ENCODE measurements at places on chromosomes 3 and 15.

GRCh38 chr3:157115069-157116006 lies 44.6 kb downstream of the CCNL1 start:
- no peak for DNase-seq

GRCh38 chr3:101725194-101725889 lies 928 bp downstream of the CEP97 start:
- peak; percentile 6 for DNase-seq

GRCh38 chr3:50160561-50160983 lies 5.4 kb downstream of the SEMA3F start:
- no peak for DNase-seq

DNA sequence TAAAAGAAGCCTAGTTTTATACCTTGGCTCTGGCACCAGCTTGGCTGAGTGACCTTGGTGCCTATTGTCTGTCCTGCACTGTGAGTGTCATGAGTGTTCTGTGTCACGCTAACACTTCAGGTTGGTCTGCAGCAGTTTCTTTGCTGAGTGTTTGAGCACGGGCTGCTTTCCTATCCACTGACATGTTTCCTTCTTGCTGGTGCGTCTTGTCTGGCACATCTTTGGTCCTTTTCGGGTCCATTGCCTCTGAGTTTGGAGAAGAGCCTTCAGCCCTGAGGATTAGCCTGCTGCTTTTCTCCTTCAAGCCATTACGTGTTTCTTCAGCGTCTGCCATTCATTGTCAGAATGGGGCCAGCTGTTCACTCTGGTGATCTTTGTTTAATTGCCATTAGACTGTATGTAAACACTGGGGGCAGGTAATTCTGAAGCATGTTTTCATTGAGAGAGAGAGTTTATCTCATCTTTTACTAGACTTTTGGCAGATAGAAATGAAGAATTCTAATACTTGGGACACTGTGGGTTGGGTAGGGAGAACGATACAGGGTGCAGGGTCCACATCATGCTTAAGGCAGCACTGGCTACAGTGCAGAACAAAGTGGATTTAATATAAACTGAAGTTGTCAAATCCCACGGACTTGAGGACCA lies 55.5 kb downstream of the LRRC28 start:
- no peak for DNase-seq

GRCh38 chr15:57567891-57568290 lies 23.8 kb upstream of the MYZAP start:
- no peak for DNase-seq

DNA sequence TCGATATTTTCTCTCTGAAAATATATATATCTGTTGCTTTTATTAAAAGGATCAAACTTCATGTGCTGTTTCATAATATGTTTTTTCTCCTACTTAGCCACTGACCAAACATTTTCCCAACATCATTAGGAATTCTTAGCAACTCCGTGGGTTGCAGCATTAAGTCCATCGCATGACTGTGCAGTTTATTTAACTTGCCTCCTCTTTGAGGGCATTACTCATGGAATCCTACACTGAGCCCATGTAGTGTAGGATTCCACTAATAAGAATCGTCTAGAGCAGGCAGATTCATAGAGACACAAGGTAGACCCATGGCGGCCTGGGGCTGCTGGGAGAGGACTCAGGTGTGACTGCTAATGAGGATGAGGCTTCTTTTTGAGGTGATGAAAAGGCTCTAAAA lies 49.3 kb downstream of the CMTM6 start:
- DNase-seq, result peak; percentile 66

DNA sequence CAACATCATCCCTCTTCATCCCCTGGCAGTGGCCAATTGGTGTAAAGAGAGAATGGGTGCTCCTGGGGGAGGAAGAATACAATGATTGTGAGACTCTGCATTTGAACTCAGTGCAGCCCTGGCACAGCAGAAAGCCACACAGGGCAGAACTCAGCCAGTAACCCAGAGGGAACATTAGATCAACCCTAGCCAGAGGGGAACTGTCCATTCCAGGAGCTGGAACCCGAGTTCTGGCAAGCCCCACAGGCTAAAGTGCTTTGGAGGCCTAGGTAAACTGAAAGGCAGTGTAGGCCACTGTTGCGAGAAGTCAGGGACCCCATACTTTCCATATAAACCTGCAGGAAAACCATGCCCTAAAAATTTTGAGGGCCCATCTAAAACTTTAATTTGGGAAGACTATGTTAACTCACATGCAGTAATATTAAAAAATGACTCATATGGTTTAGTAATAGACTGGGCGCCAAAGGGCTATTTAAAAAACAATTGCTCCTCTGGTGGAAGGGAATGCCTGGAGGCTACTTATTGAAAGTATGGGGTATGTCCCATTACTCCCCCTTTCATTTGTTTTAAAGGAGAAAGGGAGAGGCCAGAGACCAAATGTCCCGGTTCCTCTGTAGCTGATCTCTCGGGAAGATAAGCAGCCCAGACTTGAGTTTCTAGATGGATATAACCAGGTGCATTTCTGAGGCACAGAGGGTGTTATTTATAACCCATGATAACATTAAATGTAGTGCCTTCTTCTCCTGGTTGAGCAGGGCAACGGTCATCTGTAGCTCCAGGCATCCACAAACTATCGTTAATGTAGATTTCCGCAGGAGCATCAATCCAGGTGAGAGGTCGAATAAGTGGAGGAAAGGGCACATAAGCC lies 5.8 kb upstream of the RAD51 start:
- no peak for DNase-seq

DNA sequence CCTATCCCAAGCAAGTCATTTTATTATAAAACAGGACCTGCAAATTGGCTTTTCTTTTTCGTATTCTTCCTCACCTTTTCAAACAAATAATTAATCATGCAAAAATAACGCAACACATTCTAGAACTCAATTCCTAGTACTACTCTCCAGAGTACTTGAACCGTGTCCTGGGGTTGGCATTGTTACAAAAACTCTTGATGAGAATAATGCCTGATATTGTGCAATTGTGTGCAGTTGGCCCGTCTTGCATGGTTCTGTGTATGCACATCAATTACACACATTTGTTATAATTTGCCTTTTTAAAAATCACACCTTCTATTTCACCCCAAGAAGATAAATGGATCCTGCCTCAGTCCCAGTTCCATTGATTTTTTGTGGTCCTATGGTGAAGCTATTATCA lies 205.4 kb downstream of the EPHB1 start:
- no peak for DNase-seq

- DNase-seq, result no peak
These were observed 40.5 kb downstream of the KLF13 start for GRCh38 chr15:31367021-31367729.

- DNase-seq, result no peak
These were observed 11.7 kb upstream of the MRPS22 start for GRCh38 chr3:139332092-139332491.

DNA sequence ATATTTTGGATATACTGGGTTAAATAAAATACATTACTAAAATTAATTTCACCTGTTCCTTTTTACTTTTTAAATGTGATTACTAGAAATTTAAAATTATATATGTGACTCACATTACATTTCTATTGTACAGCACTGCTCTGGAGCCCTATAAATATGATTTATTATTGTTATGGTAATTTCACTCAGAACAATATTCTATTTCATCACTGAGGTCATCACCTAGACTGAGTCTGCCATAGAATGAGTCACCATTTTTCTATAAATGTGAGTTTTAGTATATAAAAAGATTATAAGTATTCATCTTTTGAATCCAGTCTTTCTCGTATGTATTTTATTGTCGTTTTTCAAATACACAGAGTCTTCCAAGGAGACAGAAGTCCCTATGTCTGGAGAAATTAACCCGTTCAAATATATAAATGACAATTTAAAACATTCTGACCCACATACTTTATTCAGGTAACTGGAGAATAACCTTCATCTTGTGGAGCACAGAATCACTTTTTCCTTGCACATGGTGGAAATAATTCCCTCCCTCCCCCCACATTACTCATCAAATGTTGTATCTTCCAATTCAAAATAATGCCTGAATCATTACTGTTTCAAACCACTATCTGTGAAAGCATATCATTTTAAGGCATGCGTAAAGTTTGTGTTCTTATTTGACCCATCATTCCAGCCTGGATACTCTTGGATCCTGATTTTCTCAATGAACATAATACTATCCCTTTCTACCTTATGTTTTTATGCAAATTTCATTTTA lies 30.0 kb downstream of the CHST14 start:
- peak; percentile 24 for DNase-seq

GRCh38 chr3:13166243-13167063 lies 93.2 kb upstream of the IQSEC1 start:
- no peak for DNase-seq

DNA sequence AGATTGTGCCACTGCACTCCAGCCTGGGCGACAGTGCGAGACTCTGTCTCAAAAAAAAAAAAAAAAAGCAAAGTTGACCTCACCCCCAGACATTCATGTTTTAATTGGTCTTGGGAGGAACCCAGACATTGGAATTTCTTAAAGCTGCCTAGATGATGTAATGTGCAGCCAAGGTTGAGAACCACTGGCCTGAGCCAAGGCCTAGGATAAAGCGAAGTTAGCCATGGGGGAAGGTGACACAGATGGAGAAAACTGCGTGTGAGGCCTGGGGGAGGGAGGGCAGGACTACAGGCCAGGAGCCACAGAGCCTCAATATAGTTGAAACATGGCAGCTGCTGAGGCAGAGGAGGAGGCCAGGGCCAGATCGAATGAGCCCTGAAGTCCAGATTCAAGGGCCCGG lies 21.0 kb downstream of the GLB1 start:
- DNase-seq, result peak; percentile 78

DNA sequence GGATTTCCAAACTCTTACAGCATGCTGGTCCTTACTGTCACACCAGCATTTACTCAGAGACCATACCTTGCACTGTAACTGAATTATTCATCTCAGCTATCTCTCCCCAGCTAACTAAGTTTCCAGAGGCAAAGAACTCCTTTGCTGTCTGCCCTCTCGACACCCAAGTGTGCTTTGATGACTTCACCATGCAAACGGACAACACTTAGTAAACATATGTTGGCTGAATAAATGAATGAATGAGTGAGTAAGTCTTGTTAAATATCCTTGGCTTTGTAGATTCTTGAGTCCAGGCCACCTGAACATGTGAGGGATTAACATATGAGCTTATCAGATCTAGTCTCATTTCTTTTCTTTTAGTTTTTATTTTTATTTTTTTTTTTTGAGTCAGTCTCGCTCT lies 138.2 kb downstream of the PLD1 start:
- DNase-seq, result no peak

DNA sequence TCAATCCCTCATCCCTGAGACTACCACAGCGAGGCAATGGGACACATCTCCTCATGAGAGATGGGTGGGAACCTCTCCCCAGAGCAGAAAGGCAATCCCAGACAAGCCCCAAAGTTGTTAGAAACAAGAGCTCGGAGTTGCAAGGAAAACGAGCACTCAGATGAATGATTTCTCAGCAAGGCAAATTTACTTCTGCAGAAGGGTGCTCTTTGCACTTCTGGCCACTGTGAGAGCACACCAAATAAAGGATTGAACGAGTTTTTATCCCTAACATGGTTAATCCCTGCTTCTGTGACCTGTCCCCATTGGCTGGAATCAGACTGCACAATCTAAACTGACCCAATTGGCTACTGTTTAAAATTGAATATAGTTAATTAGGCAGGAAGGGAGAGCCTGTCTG lies 339.1 kb upstream of the POU1F1 start:
- no peak for DNase-seq

DNA sequence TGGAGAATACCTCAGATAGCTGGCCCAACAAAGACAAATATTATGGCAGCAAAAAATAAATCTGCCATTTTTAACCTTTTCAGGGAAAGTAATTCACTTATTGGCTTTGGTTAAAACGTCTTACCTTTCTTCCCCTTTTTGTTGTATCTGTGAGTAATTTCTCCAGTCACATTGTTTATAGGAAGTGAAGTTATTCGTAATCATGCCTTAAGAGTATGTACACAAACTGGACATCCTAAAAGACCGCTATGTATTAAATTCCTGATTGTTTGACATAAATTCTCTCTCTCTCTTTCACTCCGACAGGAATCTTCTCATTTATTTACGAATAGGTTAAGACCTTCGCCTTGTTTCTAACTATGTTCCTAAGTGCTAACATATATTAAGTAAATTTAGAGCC lies 474.0 kb downstream of the MECOM start:
- DNase-seq, result no peak

- DNase-seq, result no peak
These were observed 42.0 kb upstream of the ATP2B2 start for GRCh38 chr3:10547413-10547812.

GRCh38 chr3:29440413-29441305 lies 159.8 kb downstream of the RBMS3 start:
- DNase-seq, result peak; percentile 42

- no peak for DNase-seq
These were observed 178.3 kb downstream of the ALCAM start for GRCh38 chr3:105545051-105545450.

GRCh38 chr3:144241404-144241803 lies 269.8 kb downstream of the DIPK2A start:
- DNase-seq, result no peak

DNA sequence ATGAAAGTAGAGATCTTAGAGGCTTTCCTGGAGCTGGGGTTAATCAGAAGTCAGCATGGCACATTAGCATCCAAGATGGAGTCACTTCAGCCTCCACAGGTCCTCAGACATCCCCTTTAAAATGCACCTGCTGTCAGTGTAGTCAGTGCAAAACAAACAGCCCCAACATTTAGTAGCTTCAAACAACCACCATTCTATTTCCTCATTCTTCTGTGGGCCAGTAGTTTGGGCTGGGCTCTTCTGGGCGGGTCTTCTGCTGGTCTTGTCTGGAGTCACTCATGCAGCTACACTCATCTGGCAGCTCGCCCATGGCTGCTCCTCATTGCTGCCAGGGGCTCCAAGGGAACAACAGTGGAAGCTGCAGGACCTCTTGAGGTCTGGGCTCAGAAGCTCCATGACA lies 99.9 kb downstream of the TLE3 start:
- peak; percentile 39 for DNase-seq

DNA sequence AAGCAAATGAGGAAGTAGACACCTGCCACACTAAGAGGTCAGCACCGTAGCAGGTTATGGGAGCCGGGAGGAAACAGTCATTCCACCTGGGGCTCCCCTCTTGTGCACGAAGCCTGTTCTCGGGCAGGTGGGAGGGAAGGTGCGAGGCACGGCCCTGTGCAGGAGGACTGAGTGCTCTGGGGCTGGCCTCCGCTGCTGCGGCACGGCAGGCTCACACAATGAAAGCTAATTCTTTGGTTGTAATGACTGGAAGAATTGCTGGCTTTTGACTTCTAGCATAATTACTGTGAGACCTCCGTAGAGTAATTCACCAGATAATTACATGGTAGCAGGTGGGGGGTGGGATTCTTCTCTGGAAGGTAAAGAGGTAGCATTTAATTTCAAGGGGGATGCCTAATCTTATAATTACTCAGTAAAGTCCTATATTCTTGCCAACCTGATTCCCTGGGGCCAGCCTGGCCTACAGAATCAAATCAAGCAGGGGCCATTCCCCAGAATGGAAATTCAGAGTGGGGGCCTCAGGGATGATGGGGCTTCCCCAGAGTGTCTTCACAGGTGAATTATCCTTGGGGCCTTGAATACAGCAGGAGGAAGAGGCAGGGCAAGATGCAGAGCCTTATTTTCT lies 129.1 kb downstream of the TPRA1 start:
- no peak for DNase-seq

GRCh38 chr3:172577987-172578570 lies 54.8 kb upstream of the TNFSF10 start:
- DNase-seq, result no peak

- peak; percentile 68 for DNase-seq
These were observed 20.1 kb downstream of the IFT57 start for GRCh38 chr3:108202080-108202479.

- no peak for DNase-seq
These were observed 188.1 kb downstream of the FNDC3B start for GRCh38 chr3:172227340-172228035.

- no peak for DNase-seq
These were observed 10.7 kb upstream of the OCA2 start for GRCh38 chr15:28109626-28110455.

Measured in AG10803 (cell line).